ENCODE measurements at places on chromosomes 7 and 10. TPM values are rescaled to one million over a fixed set of nuclear protein-coding genes. Genes with fewer than 3 reads are reported as not detected.

Gene EBLN1
- not detected for polyA plus RNA-seq

- no peak for DNase-seq
Observed at GRCh38 chr10:97363071-97363470, 28.5 kb upstream of the FRAT2 start.

DNA sequence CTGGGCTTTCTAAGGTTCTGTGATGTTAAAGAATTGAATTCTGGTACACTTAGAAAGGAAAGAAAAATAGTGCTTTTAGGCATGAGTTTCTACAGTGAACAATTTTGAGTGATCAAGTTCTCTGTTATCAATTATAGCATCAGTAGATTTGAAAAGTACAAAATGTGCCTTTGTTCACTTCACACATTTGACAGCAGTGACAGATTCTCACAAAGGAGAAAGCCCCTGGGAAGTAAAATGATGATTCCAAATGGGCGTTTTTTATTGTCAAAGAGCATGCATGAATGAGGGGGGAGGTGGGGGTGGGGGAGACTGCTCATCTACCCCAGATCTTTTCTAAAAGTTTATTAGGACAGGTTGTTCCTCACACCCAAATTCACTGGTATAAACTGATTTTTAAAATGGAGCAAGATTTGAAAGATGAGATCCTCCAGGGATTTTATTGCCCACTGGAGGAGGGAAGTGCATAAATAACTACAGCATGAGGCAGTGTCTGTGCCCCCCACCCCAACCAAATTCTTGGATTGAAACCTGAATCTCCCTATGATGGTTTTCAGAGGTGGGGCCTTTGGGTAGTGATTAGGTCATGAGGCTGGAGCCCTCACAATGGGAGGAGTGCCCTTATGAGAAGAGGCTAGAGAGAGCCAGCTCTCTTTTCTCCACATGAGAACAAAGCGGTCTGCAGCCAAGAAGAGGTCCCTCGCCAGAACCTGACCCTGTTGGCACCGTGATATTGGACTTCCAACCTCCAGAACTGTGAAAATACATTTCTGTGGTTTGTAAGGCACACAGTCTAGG is 79.5 kb downstream of the AOAH start:
- no peak for DNase-seq

DNA sequence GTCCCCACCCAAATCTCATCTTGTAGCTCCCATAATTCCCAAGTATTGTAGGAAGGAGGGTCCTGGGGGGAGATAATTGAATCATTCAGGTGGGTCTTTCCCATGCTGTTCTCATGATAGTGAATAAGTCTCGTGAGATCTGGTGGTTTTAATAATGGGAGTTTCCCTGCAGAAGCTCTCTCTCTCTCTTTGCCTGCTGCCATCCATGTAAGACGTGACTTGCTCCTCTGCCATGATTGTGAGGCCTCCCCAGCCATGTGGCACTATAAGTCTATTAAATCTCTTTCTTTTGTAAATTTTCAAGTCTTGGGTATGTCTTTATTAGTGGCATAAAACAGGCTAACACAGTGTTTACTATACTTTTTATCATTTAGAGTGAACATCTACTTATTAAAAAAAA is 338.8 kb downstream of the ANKRD7 start:
- no peak for DNase-seq

- DNase-seq, result no peak
Observed at GRCh38 chr7:78718212-78718611, 735.3 kb downstream of the MAGI2 start.

- no peak for DNase-seq
Observed at GRCh38 chr10:102935939-102936605, 18.0 kb downstream of the CNNM2 start.

DNA sequence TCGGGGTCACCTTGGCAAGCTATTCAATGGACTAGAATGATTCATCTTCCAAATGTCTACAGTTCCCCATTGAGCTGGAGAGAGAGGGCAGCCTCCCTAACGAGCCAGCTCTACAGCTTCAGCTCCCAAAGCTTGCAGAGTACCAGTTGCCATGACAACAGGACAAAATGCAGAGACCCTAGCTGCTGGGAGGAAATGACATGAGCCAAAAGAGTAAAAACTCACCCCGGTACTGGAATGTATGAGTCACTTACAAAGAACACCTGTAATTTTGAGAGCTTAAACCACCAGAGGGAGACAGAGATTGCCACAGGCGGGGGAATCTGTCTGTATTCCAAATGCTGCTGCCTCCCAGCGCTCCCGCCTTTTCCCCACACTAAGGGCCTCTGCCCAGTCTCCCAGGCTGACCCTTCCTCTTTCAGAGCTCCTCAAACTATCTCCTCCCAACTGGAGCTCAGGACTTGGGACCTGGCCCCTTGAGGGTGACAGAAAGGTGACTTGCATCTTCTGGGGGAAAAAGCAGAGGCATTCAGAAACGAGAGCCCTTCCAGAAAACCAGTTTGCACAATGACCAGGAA is 95.5 kb downstream of the CUL2 start:
- peak; percentile 17 for DNase-seq

Gene GJD4
- polyA plus RNA-seq, result not detected
